ENCODE measurements at places on chromosomes 2 and 18.

- no peak for DNase-seq
Measured at GRCh38 chr2:106843910-106844250, 42.1 kb downstream of the ST6GAL2 start.

- DNase-seq = peak; percentile 48
Measured at GRCh38 chr2:134919341-134920210, 954 bp downstream of the CCNT2 start.

- peak; percentile 38 for DNase-seq
Measured at GRCh38 chr2:106057206-106057605, 136.9 kb downstream of the UXS1 start.

DNA sequence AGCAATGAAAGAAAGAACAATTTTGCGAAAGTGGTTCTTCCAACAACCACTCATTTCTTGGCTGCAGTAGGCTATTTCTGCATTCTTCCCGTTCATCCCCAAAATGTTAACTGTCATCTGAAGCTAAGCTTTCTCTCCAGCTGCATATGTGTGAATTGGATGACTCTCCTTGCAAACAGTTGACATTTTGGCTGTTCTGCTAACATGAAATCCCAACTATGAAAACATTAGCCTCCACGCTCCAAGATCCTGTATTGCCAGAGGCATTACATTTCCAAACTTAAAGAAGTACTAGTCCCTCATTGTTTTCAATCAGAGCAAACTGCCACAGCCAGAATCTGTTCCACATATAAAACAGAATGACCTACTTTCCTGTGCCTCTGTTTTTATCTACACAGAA lies 88.5 kb downstream of the TGIF1 start:
- no peak for DNase-seq

- DNase-seq = no peak
Measured at GRCh38 chr2:5035057-5035488, 657.1 kb upstream of the SOX11 start.

DNA sequence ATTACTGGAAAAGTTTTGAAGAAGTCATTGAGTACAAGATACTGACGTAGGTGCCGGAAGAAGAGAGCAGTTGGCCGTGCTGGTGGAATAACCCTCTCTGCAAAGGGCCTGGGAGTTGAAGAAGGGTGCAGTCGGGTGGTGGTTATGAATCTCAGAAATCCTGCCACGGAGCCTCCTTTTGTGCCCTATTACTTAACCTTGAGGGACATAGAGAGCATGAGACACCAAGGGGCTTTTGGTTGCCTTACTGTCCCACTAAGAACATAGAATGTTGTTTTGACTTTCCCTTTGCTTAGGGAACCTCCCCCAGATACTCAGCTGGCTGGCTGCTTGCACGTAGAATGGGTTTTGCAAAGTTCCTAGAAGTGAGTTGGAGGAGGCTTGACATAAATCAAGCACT lies 1.3 kb upstream of the CD28 start:
- DNase-seq = peak; percentile 27

- DNase-seq = no peak
Measured at GRCh38 chr2:45085487-45085886, 76.2 kb upstream of the SIX2 start.

DNA sequence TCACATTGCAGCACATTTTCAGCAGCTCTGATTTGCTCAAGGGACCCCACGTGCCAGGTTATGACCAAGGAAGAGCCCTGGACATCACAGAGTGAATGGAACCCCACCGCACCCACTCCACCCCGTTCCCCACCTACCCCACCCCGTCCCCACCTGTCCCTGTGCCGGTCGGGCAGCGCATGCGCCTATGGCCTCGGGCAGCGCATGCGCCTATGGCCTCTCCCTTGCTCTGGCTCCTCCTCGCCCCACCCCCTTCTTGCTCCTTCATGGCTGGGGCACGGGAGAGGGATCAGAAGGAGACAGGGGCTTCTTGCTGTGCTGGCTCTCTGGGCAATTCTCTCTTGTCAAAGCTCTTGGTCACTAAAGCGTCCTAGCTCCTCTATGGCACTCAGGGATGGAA lies 371.8 kb upstream of the HS6ST1 start:
- no peak for DNase-seq

- no peak for DNase-seq
Measured at GRCh38 chr2:37091873-37092272, 7.6 kb downstream of the GPATCH11 start.

DNA sequence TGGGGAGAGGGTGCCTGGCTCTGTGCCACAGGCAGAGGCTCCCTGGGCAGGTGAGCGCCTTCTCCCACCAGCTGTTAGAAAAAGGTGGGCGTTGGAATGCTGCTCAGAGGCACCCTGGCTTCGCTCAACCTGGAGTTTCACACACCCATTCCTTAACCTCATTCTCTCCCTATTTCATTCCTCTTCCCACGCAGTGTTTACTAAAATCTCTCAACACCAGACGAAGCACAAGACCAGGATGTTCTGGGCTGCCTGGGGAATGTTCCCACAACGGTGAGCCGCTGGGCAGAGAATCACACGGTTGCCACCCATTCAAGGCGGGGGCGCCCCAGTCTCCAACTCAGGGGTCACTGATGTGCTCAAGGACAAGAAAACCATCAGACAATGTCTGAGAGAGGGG lies 64.5 kb downstream of the TGFA start:
- no peak for DNase-seq

DNA sequence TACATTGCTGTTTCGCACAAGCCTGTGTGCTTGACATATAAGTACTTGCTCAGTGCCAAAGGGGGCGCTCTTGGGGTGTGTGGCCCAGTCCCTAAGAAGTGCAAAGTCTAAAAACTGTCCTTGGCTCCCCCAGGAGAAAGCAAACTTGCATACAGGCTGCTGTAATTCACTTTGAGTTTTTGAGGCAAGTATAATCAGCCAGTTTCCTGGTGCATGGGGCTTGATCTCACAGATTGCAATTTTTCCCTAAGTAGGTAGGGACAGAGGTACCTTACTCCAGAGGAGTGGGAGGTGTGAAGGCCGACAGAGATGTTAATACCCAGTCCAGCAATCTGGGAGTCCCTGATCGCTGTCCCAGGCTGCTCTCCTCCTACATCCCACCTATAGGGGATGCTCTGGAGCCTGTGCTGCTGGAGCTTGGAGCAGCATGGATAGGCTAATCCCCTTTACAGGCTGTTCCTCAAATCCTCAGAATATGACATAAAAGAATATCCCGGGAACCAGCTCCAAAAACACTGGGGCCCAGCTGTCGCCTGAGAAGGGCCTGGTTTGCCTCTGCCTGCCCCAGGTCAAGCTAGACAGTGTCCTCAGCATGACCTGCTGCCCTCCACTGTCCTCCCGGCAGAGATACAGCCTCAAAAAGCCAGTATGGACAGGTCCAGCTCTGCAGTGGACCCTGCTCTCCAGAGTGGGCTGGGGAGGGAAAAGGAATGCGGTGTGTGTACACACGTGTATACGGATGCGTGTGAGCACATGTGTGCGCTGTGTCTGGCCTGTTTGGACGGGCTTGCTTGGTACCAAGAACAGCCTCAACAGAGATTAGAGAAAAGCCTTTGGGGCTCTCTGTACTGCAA lies 136.5 kb upstream of the HAAO start:
- no peak for DNase-seq

DNA sequence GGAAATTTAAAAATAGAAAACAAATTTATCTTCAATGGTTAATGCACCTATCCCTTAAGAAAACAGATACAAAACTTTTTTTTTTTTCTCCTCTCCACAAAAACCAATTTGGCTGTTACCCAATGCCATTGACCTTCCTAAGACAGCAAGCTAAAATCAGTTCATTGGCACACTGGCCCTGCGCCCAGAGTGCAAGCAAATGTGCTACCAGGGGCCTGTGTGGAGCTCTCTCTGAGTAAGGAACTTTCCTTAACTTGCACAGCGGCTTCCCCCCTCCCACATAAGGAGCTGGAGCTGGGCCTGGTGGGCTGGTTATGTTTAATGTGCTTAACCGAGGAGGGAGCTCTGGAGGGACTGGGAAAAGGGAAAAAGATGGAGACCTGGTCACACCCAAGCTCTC lies 17.6 kb upstream of the POU3F3 start:
- DNase-seq = no peak

DNA sequence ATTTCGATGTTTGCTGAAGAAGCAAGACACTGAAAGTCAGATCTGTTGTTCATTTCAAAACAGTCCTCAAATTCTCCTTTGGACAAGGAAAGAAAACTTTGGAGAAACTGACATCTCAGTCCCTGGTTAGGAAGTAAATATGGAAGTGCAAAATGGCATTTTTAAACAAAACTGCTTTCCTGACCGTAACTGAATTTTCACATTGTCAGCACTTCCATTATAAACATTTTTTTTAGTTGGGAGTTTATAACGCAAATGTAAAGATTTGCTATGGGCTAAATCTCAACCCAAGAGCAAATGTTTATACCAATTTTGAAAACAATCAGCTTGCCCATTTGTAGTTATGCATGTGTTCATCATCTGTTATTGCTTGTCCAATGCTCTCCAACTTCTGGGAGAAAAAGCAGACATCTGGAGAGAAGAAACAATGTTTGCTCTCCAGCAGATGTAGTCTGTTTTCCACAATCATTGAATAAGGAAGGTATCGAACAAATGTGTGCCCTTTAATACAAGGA lies 520.1 kb downstream of the ARHGAP15 start:
- DNase-seq = no peak

GRCh38 chr2:8082840-8083239 lies 599.0 kb upstream of the ID2 start:
- DNase-seq = no peak

GRCh38 chr2:185610301-185610700 lies 128.3 kb upstream of the FSIP2 start:
- no peak for DNase-seq

DNA sequence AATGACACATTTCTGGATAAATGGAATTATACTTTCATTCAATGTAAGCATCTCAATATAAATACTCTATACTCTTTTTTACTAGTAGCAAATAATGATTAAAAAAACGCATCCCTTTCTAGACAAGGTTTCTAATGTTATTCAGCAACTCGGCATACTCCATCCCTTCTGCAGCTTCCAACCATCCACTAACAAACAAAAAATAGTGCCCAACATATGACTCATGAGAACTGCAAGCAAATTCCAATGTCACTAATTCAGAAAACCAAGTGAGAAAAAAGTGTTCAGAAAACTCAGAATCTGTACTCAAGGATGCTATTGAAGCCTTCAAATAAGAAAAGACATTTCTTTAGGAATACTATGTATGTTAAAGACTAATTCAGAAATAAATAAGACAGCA lies 140.0 kb downstream of the BAZ2B start:
- DNase-seq = no peak

- DNase-seq = peak; percentile 7
Measured at GRCh38 chr2:30310955-30311354, 79.6 kb downstream of the LBH start.

- no peak for DNase-seq
Measured at GRCh38 chr2:100978582-100979191, 23.4 kb upstream of the RPL31 start.

Measured in activated CD4-positive, alpha-beta T cell treated with anti-CD3 and anti-CD28 coated beads, Interleukin-2, amount 50 U/mL, for 4 hours (primary cell).